ENCODE measurements at places on chromosomes 1 and 21.

DNA sequence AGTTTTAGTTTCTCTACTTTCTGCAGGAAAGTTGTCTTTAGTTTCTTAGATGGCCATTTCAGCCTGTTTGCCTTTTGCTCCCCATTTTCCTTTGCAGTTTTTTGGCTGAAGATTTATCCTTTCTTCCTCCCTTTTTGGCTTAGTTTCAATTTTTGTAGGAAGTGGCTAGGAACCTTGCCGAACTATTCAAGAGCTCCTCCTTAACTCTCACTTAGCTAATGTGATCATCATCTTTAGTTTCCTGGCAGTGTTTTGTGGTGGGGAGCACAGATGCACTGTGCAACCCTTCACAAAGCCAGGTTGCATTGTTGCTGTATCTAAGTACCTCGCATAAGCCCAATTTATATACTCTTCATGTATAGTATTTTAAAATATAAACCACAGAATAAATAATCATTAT, 28.8 kb upstream of the CCDC181 start:
- no peak for DNase-seq

DNA sequence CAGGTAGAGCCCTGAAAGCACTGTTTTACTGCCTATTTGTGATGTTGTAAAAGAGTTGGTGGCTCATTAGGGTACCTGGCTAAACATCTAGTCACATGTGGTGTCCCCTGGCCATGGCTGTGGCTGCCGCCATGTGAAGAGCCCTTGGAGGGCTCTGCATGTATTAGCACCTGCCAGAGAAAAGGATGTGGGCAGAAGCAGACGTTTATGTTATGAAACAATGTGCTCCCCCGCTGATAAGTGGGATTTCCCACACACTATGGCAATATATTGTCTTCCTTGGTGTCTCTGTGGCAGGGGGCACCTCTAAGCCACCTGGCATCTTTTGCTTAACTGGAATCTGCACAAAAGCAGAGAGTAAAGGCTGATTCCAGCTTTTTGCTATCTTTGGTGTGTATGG, 9.6 kb downstream of the TENT5C start:
- DNase-seq, result peak; percentile 9

DNA sequence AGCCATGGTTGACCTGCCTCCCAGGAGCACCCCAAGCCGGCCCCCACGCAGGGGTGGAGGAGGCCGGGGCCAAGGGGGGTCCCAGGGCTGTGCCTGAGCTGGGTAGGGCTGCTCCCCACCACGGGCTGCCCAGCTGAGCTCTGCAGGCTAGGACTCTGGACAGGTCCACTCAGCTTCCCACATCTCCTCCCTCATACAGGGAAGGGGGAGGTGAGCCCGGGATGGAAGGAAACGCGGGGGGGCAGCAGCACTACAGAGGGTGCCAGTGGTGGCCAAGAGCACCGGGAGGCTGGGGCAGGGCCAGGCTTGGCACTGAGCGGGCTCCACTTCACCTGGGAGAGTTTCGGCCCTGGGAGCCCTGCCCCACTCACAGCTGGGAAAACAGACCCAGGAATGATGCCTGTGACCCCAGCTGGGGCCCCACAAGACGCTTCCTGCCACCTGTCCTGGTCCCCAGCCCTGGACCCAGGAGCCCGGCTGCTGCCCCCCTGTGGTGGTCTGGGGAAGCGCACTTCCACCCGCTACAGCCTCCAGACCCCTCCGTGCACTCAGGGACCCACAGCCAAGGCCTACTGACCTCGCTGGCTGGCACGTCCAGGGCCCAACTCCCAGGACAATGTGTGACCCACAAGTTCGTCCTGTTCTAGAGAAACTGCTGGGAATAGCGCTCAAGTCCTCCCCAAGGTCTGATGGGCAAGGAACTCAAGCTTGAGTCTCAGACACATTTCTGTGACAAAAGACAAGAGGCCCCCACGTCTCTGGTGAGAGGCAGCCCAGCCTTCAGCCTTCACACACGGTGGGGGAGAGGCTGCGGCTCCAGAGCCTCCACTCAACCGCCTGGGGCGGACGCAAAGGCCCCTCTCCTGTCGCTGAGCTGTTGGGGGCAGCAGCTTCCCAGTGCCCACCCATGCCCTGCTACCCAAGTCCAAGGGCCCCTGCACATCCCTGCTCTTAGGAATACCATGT, 3.0 kb downstream of the AURKAIP1 start:
- DNase-seq, result peak; percentile 78

GRCh38 chr1:50181027-50181663, 72.4 kb downstream of the ELAVL4 start:
- DNase-seq, result no peak

GRCh38 chr1:47555841-47556560, 118.2 kb downstream of the FOXD2 start:
- no peak for DNase-seq

- no peak for DNase-seq
These were observed 128.0 kb upstream of the IRF2BP2 start for GRCh38 chr1:234737967-234738314.

GRCh38 chr1:73044241-73045036, 762.1 kb upstream of the NEGR1 start:
- DNase-seq, result no peak

DNA sequence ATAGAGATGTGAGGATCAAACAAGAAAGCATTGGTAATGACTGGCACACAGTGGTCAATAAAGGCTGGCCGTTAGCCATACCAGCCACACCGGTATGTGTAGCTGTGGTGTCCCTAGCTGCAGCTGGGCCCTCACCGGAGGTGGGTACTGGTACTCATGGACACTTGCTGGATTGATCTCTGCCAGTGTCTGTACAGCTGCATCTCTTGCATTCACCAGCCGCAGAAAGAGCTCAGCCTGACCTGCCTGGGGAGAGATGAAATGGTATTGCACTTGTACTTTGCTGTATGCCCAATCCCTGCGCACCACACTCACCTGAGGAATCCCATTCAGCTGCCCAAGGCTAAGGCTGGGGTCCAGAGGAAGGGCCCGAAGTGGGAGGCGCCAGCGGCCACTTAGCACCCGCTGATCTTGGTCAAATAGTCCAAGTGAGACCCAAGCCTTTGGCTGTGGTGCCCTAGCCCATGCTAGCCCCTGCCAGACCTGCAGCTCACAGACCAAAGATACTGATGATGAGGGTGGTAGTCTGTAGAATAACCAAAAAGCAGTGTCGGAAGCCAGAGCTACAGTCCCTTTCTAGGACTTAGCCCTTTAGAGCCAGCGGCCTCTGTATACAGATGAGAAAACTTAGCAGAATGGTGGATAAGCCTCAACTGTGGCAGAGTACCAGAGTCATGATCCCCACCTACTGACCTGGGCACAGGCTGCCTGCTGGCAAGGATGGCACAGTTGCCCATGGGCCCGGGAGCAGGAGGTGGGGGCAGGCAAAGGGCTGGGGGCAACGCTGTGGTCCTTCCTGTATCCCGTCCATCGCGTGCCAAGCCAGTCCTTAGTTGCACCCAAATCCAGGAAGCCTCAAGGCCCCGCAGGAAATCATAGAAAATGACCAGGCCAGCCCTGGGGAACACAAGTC, 3.0 kb downstream of the CCDC17 start:
- no peak for DNase-seq

GRCh38 chr1:77471691-77472090, 189.9 kb downstream of the AK5 start:
- no peak for DNase-seq

- DNase-seq, result no peak
These were observed at the start of gene DPT for GRCh38 chr1:168728473-168729404. DPT (minus strand) TSS chr1:168729206; CDS start chr1:168729174, 32 bp downstream.

GRCh38 chr1:163406772-163407171, 85.0 kb downstream of the NUF2 start:
- DNase-seq, result no peak

- DNase-seq, result no peak
These were observed 536.6 kb upstream of the CXADR start for GRCh38 chr21:16976193-16976592.

- no peak for DNase-seq
These were observed 8.5 kb upstream of the PRRC2C start for GRCh38 chr1:171476829-171477228.

Measured in activated T-cell treated with anti-CD3 and anti-CD28 coated beads for 48 hours (primary cell).